ENCODE measurements at places on chromosomes 13 and 19. TPM values are rescaled to one million over a fixed set of nuclear protein-coding genes. Genes with fewer than 3 reads are reported as not detected.

- H3K27ac ChIP-seq: no peak overlapping the region
- no peak overlapping the region for H3K4me3 ChIP-seq
- H3K36me3 ChIP-seq: no peaks in the 10 kb centered on the region
- H3K27me3 ChIP-seq: peaks cover 59% of the 10 kb centered on the region
- DNase-seq: peak; percentile 62
- peaks cover 13% of the 10 kb centered on the region for H3K4me1 ChIP-seq
Measured at GRCh38 chr13:106493533-106494220, 41.8 kb downstream of the EFNB2 start.

DNA sequence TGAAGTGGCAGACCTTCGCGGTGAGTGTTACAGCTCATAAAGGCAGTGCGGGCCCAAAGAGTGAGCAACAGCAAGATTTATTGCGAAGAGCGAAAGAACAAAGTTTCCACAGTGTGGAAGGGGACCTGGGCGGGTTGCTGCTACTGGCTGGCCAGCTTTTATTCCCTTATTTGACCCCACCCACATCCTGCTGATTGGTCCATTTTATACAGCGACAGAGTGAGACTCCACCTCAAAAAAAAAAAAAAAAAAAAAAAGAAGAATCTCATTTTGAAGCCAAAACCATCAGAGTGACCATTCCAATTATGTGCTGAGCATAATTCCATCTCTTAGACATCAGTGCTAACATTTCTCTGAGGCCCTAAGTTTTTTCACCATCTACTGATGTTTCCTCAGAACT lies 1.9 kb upstream of the ZNF552 start:
- peak overlapping the region; percentile 7 for H3K27ac ChIP-seq
- no peak for DNase-seq
- H3K36me3 ChIP-seq: peaks cover 28% of the 10 kb centered on the region
- H3K27me3 ChIP-seq: no peaks in the 10 kb centered on the region
- no peak overlapping the region for H3K4me3 ChIP-seq
- H3K4me1 ChIP-seq: peaks cover 48% of the 10 kb centered on the region

GRCh38 chr19:7500811-7501450 lies 12.1 kb upstream of the PEX11G start:
- H3K4me3 ChIP-seq: peak overlapping the region; percentile 72
- no peaks in the 10 kb centered on the region for H3K36me3 ChIP-seq
- DNase-seq: peak; percentile 87
- peaks cover 5% of the 10 kb centered on the region for H3K4me1 ChIP-seq
- H3K27me3 ChIP-seq: peaks cover 38% of the 10 kb centered on the region

- H3K27me3 ChIP-seq: peaks cover 4% of the 10 kb centered on the region
- peaks cover 8% of the 10 kb centered on the region for H3K4me1 ChIP-seq
- H3K27ac ChIP-seq: no peak overlapping the region
- DNase-seq: no peak
Measured at GRCh38 chr13:33233547-33233946, 52.0 kb downstream of the STARD13 start.

GRCh38 chr13:66071029-66071428 lies 1159.1 kb downstream of the PCDH9 start:
- H3K27me3 ChIP-seq: no peaks in the 10 kb centered on the region
- no peak for DNase-seq
- no peaks in the 10 kb centered on the region for H3K36me3 ChIP-seq

DNA sequence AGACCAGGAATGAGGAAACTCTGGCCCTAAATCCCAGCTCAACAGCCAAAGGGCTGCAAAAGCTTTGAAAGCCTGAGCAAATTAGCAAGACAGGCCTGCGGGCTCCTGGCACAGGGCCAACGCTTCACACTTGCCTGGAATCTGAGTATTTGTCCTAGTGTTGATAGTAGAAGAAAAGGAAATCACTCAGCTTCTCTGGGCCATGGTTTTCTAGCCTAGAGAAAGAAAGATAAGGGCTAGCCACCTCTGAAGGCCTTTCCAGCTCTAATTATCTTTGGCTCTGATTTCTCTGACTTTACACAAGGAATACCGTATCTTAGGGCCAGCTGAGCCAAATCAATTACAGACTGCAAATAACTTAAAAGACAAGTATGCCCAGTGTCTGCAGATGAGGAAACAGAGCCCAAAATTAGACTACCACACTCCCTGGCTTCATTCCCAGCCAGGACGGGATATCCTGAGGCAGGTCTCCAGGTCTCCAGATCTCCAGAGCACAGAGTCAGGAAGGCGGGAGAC lies 69.6 kb downstream of the STK24 start:
- peaks cover 72% of the 10 kb centered on the region for H3K4me1 ChIP-seq
- no peak overlapping the region for H3K4me3 ChIP-seq
- H3K27ac ChIP-seq: no peak overlapping the region
- DNase-seq: no peak
- H3K27me3 ChIP-seq: no peaks in the 10 kb centered on the region
- H3K36me3 ChIP-seq: peaks cover 50% of the 10 kb centered on the region

DNA sequence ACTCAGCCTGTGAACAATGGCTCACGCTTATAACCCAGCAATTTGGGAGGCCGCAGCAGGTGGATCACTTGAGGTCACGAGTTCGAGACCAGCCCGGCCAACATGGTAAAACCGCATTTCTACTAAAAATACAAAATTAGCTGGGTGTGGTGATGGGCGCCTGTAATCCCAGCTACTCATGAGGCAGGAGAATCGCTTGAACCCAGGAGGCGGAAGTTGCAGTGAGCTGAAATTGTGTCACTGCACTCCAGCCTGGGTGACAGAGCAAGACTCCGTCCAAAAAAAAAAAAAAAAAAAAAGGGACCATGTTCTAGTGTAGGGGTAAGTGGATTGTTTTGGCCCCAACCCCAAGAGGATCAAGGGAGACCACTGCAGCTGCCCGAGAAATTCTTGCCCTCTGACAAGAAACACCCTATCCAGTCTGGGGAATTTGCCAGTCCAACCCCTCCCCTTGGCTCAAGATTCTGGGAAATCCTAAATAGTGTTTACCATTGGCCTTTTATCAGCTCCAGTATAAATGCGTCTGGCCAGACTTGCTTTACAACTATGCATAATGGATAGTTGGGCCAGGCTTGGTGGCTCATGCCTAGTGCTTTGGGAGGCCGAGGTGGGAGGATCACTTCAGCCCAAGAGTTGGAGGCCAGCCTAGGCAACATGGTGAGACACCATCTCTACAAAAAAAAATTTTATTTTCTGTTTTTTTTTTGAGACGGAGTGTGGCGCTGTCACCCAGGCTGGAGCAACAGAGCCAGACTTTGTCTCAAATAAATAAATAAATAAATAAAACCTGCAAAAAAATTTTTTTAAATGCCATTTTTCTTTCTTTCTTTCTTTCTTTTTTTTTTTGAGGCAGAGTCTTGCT lies 5.1 kb upstream of the DHDH start:
- peaks cover 3% of the 10 kb centered on the region for H3K27me3 ChIP-seq
- H3K4me3 ChIP-seq: no peak overlapping the region

- peaks cover 29% of the 10 kb centered on the region for H3K4me1 ChIP-seq
- H3K27me3 ChIP-seq: peaks cover 25% of the 10 kb centered on the region
- no peaks in the 10 kb centered on the region for H3K36me3 ChIP-seq
- DNase-seq: peak; percentile 64
- peak overlapping the region; percentile 5 for H3K27ac ChIP-seq
Measured at GRCh38 chr13:36421447-36421846, 10.8 kb upstream of the CCNA1 start.

DNA sequence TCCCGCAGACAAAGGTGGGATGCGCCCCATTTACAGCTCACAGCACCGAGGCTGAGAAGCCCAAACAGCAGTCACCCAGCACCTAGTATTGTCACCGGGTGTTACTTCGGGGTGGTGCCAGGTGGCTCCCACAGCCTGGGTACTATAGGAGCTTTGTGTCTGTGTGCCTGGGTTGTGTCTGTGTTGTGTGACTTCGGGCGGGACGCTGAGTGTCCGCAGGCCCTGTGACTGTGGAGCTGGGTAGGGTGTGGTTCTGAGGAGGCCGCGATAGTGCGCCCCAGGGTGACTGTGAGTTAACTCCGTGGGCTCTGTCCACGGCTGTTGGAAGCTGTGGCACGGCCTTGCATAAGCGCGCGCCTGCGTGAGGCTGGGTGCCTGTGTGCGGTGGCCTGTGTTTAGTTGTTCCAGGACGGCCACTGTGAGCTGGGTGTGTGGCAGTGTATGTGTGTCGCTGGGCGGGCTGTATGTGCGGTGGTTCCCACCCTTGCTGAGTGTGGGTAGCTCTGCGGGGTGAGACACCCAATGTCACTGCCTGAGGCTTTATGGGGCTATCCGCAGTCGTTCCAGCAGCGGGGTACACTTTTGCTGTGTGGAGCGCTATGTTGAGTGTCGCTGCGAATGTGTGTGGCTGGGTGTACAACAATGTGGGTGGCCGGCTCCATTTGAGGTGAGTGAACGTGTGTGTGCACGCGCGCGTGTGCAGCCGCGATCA lies 559 bp upstream of the SSBP4 start:
- H3K27me3 ChIP-seq: no peaks in the 10 kb centered on the region
- H3K27ac ChIP-seq: peak overlapping the region; percentile 89
- H3K4me3 ChIP-seq: peak overlapping the region; percentile 99
- no peak for DNase-seq
- H3K36me3 ChIP-seq: peaks cover 9% of the 10 kb centered on the region
- peaks cover 71% of the 10 kb centered on the region for H3K4me1 ChIP-seq

DNA sequence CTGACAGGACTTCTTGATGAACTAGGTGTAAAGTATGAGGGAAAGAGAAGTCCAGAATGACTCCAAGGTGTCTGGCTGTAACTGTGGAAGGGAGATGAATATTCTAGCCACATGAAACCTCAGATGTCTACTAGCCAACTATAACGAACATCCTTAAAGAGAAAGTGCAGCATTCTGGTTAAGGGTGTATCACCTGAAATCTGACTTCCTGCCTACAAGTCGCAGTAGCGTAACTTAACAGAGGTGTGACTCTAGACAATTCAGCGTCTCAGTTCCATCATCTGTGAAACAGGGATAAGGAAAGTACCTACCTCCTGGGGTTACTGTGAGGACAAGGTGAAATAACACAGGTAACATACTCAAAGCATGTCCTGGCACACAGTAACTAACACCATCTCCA lies 145.7 kb upstream of the FBXL3 start:
- peaks cover 4% of the 10 kb centered on the region for H3K4me1 ChIP-seq
- no peak for DNase-seq
- H3K27ac ChIP-seq: no peak overlapping the region
- H3K4me3 ChIP-seq: no peak overlapping the region
- no peaks in the 10 kb centered on the region for H3K27me3 ChIP-seq
- peaks cover 45% of the 10 kb centered on the region for H3K36me3 ChIP-seq

DNA sequence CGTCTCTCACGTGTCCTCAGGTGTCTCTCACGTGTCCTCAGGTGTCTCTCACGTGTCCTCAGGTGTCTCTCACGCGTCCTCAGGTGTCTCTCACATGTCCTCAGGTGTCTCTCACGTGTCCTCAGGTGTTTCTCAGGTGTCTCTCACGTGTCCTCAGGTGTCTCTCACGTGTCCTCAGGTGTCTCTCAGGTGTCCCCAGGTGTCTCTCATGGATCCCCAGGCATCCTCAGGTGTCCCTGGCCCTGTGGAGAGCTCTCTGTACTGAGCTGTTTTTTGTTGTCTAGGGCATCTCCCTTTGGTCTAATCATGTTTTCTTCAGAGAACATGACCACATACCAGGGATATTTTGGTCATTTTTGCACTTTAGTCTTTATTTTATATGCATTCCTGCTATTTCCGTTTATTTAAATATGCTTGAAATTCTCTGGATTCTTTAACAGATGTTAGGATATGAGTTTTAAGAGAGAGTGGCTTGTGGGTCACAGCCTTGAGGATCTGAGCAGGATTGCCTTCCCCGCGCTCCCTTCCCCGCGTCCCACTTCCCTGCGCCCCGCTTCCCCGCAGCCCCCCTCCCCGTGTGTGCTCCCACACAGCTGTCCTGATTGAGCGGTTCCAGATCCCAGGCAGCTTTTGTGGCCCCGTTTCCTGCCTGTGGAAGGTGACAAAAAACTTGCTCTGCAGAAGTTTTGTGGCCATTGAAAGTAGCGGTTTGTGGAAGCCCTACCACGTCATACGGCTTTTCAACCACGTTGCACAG lies 31.9 kb downstream of the ATP4B start:
- H3K27ac ChIP-seq: no peak overlapping the region
- H3K4me3 ChIP-seq: no peak overlapping the region
- H3K27me3 ChIP-seq: no peaks in the 10 kb centered on the region
- H3K36me3 ChIP-seq: peaks cover 48% of the 10 kb centered on the region
- H3K4me1 ChIP-seq: no peaks in the 10 kb centered on the region

GRCh38 chr13:109140479-109141349 lies 511.3 kb downstream of the MYO16 start:
- H3K4me3 ChIP-seq: no peak overlapping the region
- H3K27ac ChIP-seq: no peak overlapping the region

DNA sequence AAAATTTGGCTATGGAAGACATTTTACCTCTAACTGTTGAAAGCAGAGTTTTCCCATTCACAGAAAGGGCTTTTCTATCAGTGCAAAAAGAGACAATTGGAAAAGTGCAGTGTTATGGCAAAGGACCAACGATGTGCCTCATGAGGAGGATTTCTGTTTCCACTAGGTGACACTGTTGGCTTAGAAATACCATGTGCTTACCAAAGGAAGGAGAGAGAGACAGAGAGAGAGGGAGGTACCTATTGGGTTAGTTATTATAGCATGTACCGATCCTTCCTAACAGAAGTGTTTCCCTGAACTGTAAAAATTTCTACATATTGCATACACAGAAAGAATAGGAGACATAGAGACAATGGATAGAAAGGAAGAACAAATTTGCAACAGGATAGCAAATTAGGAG lies 23.9 kb upstream of the PSG4 start:
- H3K4me3 ChIP-seq: no peak overlapping the region
- H3K4me1 ChIP-seq: no peaks in the 10 kb centered on the region
- H3K27me3 ChIP-seq: no peaks in the 10 kb centered on the region
- H3K27ac ChIP-seq: no peak overlapping the region
- DNase-seq: no peak
- H3K36me3 ChIP-seq: no peaks in the 10 kb centered on the region

GRCh38 chr19:44303320-44303719 lies 1.5 kb downstream of the ZNF235 start:
- H3K4me3 ChIP-seq: peak overlapping the region; percentile 90
- peaks cover 33% of the 10 kb centered on the region for H3K36me3 ChIP-seq
- peaks cover 11% of the 10 kb centered on the region for H3K4me1 ChIP-seq
- H3K27me3 ChIP-seq: no peaks in the 10 kb centered on the region
- DNase-seq: no peak
- H3K27ac ChIP-seq: no peak overlapping the region

The CYP2B6 gene
- not detected for total RNA-seq

The TMEM221 gene
- total RNA-seq: not detected

The FKRP gene
- total RNA-seq: 20.8 TPM

The TLE6 gene
- total RNA-seq: 1.1 TPM

The DACH1 gene
- not detected for total RNA-seq
